ENCODE measurements at places on chromosomes 16 and 17.
A peak's percentile ranks its signal among the peaks of the same experiment; 100 is the strongest.

GRCh38 chr16:12675852-12676251 is 127.8 kb downstream of the CPPED1 start:
- DNase-seq = no peak

GRCh38 chr17:42494673-42495072 is 36.0 kb downstream of the ATP6V0A1 start:
- no peak for DNase-seq

DNA sequence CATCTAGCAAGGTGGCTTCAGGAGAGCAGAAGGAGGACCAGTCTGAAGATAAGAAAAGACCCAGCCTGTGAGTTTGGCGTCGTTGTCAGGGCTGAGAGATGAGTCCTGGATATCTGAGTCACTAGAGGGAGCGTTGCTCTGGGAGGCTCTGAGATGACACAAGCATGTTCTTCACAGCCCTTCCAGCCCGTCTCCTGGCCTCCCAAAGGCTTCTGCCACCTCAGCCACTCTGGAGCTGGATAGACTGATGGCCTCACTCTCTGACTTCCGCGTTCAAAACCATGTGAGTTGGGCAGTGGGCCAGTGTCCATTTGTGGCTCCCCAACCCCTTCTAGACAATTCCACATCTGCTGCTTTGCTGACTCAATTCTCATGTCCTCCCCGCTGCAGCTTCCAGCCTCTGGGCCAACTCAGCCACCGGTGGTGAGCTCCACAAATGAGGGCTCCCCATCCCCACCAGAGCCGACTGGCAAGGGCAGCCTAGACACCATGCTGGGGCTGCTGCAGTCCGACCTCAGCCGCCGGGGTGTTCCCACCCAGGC is 2.3 kb downstream of the TGFB1I1 start:
- DNase-seq = no peak

DNA sequence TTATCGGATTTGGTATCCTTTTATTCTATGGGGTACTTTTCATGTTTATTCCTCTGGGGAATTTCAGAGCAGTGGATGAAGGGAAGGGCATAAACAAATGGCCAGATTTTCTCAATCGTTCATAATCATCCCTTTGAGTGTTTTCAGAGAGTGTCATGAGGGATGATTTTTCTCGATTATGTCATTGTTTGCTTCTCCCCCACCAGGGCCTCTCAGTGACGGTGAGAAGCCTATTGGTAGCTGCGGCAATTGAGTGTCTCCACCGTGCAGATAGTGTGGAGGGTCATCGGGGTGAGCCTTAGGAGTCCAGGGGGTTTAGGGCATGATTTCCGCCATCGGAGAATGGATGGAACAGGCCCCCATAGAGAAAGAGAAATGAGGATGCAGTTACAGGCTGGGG is 57.2 kb downstream of the USP43 start:
- DNase-seq = no peak

DNA sequence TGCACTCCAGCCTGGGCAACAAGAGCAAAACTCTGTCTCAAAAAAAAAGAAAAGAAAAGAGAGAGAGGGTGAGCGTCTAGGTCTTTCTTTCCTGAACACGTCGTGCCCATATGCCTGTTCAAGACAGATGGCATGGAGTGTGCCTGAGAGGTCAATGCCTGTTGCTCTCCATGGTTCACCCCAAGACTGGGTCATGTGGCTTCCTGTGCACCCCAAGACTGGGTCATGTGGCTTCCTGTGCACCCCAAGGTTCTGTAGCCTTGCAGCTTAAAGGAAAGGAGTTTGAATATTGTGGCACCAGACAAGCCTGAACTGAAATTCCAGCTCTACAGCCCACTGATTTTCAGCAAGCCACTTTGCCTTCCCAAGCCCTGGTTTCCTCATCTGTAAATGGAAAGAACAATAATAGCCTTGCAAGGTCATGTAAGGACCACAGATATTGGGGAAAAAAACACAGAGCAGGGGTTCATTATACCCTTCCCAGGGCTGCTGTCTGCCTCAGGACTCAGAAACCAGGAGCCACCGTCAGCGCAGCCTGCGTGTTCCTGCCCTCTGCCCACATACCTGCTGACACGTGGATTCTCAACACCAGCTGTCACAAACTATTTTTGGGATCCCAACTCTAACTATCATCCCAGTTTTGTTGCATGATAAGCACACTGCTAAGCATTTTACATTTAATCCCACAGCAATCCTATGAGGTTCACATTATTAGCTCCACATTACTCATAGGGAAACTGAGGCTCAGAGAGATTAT is 18.0 kb upstream of the NAGS start:
- no peak for DNase-seq

DNA sequence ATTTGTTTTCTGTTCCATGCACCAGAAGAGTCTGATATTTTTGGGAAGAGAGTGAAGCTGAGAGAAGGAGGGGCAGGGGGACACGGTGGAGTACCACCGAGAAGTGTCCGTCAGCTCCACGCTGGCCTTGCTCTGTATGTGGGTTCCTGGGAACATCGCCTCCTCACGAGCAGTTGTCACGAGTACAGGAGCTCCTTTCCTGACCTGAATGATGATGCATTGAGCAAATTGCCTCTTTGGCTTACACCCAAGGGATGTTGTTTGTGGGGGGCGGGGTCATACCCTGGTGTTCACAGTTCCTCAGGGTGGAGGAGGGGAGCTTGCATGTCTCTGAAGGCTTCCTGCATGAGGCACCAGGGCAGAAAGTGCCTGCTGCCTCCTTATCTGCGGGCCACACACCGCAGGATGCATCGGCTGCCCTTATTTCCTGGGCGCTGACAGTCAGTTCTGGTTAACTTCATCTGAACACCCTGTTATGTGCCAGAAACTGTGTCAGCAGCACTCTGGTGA is 36.2 kb downstream of the RGS9 start:
- DNase-seq = peak; percentile 41

DNA sequence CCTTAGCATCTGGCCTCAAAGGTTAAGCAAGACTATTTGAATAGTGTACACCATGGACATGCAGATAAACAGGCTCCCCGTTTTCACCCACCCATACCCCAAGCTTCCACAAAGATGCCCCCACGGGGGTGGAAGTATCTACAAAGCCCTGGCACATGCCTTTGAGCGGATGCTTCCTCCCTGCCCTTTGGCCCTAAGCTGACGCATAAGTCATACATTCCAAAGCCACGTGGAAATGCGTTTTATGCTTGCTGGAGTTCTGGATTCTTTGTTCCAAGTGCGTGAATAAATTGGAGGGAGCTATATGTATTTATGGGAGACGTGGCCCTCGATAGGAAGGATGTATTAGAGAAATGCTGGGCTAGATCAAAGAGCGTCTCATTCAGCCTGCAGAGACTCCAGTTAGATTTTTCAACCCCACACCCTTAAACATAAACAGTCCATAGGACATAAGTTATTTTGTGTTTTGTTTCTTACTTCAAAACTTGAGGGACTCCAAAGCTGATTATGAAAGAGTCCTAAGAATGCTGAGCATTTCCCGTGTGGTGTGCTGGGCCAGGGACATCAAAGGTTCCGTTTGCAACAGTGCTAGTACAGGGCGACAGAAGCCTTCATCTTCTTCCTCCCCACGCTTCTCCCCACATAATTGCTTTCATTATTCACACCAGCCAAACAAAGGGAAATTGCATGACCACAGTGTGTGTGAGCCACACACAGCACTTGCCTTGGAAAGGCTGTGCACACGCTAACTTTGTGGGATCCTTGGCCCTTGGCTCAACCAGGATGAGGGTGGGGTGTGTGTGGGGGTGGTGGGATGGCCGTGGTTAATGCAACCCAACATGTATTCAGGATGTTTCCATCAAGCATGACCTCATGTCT is 73.6 kb downstream of the WIPI1 start:
- DNase-seq = no peak

DNA sequence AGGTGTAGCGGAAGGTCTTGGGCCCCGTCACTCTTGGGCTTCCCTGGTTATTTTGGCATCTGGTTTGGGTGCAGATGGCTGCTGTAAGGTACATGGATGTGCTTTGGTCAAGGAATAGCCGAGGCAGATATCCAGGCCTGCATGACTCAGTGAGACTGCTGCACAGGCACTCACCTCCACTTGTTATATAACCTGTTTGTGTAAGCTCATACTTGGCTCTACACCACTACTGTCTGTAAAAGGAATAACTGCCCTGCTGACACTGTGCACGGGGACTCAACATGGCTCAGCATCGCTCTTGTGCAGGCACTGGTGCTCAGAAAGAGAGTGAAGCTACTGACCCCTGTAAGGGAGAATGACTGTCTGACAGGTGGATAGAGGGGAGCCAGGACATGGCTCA is 42.3 kb upstream of the ARL4D start:
- no peak for DNase-seq

All from stimulated activated CD8-positive, alpha-beta memory T cell treated with anti-CD3 and anti-CD28 coated beads, Interleukin-7, amount 100 ng/mL, for 24 hours (primary cell).